CD4-positive, alpha-beta memory T cell (primary cell): ENCODE measurements at places on chromosomes 12 and 14.
A peak's percentile ranks its signal among the peaks of the same experiment; 100 is the strongest.

DNA sequence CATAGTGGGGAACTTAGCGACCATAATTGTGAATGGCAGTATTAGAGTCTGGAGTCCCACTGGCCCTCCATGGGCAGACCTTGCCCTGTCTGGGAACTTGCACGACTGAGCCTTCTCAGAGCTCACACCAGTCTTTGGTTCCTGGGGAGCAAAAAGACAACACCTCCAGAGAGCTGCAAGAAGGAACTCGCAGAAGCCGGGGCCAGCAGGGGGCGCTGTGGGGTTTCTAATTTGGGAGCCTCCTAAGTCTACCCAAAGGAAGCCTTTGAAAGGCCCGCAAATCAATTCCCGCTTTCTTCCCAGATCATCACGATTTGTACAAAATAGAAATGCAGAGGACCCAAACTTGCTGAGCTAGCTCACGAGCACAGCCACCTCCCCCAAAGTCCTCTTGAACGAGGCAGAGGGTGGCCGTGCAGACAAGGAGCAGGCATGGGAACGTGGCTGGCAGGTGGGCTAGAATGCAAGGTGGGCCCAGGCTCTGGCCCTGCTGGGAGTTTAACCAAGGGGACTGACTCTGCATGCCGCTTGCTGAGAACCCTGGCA is 46.3 kb upstream of the FBXO21 start:
- DNase-seq, result peak; percentile 39

DNA sequence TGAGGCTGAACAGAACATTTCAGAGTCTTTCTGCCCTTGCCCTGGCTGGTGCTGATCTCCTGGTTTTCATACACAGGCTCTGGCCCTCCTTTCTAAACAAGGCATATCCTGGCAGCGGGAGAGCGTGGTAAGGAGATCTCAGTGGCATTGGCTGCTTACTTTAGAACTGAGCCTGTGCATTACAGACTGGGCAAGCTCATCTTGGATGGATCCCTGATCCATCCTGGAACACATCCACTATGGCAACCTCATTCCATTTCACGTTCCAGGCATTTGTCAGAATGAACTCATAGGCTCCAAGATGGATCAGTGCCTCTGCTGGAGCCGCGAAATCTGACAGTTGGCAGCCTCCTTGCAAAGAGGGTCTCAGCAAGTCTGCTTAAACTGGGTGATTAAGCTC is 224.5 kb upstream of the PELI2 start:
- DNase-seq, result no peak

DNA sequence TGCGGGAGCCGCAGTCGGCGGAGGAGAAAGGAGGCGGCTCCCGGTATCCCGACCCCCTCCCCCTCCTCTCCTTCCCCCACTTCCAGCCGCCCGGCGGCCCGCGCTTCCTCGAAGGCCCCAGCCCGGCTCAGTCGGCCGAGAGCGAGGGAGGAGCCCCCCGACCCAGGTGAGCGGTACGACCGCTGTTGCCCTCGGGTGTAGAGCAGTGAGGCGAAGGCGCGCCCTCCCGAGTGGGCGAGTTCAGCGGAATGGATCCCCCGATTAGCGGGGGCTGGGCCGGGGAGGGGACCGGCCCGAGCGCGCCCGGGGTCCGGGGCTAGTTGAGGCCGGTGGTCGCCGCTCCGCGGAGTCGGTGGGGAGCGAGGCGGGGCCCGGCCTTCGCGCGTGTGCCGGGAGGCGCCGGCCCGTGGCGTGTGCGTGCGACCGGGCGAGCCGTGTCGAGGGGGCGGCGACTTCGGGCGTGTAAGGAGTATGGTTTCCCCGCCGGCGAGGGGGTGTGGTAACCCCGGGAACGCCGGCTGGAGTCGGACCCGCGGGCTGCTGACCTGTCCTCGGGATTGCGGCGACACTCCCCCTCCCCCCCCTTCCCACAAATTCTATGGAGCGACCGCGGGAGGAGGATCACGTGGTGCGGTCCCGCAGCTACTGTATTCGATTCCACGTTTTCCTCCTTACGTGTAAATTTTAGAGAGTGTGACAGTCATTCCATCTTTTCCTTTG is 501 bp downstream of the RIMKLB start:
- DNase-seq, result peak; percentile 50

DNA sequence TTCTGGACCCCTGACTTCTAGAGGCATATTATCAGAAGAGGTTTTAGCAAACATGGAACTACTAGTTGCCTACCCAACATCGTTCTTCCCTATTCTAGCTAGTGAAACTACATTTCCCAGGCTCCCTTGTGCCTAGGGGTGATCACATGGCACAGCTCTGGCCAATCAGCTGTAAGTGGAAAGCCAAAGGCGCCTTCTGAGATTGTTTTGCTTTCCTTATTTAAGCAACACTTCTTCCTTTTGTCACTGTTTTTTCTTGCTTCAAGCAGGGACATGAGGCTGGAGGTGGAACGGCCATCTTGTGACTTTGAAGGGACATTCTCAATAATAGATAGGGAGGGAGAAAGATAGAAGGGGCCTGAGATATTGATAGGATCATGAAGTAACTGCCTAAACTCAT is 136.7 kb downstream of the ZNF664 start:
- DNase-seq, result no peak

DNA sequence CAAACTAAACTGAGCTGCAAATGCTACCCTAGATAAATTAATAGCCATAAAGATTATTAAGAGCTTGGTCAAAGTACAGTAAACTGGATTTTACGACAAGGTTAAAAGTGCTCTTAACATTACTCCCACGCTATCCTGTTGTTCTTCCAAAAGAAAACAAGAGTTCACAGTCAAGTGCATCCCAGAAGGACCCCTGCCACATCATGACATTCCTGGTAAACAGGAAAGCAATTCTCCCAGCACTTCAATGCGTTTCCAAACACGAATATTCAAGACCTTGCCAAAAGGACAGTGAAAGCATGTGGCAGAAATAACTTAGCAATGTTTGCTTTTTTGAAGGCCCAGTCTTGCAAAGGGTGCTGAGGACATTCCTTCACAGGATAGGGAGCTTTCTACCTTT is 11.2 kb downstream of the SPRING1 start:
- no peak for DNase-seq

DNA sequence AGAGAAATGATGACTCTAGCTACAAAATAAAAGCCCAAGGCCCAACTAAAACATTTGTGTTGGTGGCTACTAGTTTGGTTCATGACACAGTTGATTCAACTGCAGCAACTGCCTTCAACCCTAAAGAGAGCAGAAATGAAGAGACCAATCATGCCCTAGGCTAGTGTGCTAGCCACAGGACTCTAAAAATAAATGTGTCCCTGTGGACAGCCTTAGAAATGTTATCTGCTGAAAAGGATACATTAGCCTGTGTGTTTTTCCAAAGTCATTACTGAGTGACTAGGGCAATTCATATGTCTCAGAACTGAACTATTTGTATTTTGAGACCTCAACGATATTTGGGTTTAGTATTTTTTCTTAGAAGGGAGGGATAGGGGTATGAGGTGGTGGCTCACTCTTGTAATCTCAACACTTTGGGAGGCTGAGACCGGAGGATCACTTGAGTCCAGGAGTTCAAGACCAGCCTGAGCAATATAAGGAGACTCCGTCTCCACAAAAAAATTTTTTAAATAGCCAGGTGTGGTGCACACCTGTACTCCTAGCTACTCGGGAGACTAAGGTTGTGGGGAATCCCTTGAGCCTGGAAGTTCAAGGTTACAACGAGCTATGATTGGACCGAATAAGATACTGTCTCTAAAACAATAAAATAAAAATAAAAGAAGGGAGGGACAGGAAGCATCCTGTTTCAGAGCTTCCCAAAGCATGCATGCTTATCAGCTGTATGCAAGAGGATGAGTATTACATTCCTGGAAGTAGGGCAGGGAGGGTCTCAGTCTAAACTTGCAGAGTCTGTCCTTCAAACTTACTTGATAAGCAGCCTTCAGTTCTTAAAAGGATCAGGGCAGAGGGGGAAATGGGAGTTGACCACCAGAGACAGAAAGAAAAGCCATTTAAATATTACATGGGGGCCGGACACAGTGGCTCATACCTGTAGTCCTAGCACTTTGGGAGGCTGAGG is 29.6 kb upstream of the NAP1L1 start:
- DNase-seq, result no peak

DNA sequence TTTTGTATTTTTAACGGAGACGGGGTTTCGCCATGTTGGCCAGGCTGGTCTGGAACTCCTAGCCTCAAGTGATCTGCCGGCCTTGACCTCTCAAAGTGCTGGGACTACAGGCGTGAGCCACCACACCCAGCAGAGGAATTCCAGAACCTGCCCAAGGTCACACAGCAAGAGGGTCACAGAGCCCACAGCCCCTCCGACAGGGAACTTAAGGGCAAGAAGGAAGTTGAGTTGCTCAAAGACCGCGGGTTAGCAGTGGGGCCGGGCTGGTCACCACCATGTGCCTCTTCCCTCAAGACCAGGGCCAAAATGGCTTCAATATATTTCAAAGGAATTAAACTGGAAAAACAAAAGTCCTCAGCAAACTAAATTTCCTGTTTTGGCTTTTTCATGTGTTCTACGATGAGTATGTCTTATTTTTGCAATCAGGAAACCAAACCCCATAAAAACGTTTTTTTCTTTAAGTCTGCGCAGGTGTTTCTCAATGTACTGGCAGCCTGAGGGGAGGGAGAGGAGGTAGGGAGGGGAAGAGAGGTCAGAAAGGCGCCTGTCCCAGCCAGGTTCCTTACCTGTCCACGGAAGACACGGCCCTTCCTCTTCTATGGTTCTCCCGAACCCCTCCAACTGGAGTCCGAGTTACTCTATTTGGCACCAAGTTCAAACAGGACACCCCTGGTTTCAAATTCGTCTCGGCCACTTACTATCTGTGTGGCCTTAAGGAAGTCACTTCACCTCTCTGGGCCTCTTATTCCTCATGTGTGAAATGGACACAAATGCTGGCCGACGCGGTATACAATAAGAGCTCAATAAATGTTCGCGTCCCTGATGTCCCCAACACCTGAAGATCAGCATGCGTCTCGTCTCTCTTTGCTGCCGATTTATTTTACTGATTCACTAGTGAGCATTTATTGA is 778 bp downstream of the SLC8B1 start:
- DNase-seq, result peak; percentile 41

DNA sequence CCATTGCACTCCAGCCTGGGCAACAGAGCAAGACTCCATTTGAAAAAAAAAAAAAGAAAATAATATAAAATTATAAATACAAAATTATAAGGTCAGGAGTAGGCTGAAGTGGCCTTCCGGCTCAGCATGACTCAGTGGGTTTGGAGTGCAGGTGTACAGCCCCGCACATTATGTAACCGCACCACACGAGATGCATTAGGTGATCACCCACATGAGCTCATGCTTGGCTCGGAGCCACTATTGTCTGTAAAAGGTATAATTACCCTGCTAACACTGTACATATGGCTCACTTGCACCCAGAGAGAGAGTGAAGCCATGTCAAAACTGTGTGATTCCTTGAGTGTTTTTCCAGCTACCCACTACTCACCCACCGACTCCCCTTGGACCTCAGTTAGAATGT is 557.0 kb downstream of the SLC6A15 start:
- no peak for DNase-seq

- DNase-seq, result no peak
Measured at GRCh38 chr14:72165229-72165698, 233.0 kb downstream of the RGS6 start.

- peak; percentile 51 for DNase-seq
Measured at GRCh38 chr12:10190558-10191388, 11.9 kb downstream of the TMEM52B start.

- no peak for DNase-seq
Measured at GRCh38 chr14:64637735-64638473, 66.3 kb upstream of the PLEKHG3 start.

DNA sequence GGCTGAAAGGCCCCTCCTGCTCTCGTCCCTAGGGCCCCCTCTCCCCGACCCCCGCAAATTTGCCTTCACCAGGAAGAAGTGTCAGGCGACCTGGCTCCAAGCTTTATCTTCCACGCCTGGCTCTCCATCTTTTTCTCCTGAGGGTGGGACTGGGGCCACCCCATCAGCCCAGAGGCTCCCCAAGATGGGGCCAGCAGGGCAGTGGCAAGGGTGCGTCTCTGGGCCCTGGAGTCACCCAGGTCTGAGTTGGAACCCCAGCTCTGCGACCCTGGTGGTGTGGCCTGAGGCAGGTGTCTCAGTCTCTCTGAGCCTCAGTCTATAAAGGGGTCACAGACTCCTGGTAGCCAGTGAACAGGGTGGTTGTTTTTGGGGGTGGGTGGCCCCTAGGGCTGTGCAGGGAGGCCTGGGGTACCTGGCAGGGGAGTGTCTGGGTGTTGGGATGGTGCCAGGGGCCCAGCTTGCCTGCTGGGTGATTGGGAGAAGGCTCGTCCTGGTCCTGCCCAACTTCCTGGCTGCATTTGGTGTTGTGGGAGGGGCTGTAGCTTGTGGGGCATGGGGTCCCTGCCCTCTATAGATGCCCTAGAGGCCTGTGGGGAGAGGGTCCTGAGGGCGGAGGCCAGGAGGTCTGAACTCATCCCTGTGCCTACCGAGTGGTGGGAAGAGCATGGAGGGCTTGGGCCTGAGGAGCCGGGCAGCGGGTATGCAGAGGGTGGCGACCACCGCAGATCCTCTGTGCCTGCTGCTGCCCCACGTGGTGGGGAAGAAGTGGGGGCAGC is 7.6 kb downstream of the KIF26A start:
- no peak for DNase-seq

GRCh38 chr12:94980577-94980976 is 22.9 kb downstream of the NDUFA12 start:
- DNase-seq, result peak; percentile 33

- no peak for DNase-seq
Measured at GRCh38 chr12:93740751-93741150, 63.6 kb downstream of the CRADD start.

DNA sequence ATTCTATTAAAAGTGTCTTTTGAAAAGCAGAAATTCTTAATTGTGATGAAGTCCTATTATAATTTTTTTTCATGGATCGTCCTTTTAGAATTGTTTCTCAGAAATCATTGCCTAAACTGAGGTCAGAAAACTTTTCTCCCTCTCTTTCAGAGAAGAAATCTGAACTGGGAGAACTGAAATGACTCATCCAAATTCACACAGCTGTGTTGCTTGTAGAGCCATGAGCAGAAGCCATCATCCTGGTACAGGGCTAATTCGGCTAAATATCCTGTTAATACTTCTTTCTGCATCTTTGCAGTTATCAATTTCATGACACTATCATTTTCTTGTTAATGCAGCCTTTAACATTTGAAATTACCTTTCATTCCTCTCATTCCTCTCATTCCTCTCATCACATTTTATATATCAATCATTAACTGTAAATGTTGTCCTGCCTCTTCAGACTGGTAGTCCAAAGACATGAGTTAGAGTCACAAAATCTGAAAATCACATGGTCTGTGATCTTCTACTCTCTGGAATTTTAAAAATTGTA is 15.5 kb downstream of the SLC15A5 start:
- DNase-seq, result no peak

- DNase-seq, result no peak
Measured at GRCh38 chr12:131267576-131267975, 313.9 kb downstream of the ADGRD1 start.
